Bone marrow (tissue), 2 donors: ENCODE measurements at places on chromosomes 1 and 21.

DNA sequence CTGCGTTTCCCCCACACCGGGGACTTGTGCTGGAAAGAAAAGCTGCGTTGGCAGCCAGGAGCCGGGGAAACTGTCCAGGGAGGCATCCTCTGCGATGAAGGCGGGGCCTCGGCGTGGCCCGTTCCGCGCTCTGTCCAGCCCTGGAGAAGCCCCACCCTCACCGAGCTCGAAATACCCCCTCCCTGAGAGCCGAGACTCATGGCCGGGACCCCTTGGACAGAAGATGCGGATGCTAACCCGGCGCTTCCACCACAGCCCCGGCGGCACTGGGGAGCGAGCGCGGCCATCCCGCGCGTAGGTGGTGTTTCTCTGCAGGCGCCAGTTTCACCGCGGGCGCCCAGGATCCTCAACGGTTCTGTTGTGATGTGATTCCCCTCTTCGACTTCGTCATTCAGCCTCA is 31.6 kb downstream of the PDE9A start:
- DNase-seq, result no peak

DNA sequence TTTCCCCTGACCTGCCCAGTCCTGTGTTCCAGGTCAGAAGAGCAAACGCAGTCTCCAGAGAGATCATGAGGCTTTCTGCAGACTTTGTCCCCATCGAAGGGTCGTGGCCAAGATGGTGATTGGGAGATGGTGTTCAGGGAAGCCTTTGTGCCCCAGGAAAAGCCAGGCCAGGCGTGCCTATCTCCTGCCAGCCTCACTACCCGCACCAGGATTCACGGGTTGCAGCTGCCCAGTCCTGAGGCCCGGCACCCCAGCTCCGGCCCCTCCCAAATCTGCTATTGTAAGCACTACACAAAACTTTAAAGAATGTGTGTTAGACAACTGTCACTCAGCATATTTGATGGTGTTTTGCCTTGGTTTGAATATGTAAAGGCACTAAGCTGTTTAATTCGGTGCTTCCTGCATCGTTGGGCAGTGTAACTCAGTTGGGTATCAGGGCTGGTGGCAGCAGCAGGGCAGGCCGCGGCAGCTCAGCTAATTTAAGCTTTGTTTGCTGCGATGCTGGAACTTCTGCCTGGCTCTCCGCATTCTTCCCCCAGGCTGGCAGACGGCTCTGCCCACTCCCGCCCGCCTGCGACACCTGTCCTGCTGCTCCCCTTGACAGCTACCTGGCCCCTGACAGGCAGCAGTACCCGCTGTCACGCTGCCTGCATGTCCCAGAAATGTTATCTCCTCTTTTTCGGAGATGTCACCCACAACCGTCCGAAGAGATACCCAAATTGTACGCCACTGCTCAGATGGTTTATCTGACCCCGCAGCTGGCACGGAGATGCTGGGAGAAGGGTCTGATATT is 209.0 kb upstream of the VAMP3 start:
- DNase-seq, result no peak

DNA sequence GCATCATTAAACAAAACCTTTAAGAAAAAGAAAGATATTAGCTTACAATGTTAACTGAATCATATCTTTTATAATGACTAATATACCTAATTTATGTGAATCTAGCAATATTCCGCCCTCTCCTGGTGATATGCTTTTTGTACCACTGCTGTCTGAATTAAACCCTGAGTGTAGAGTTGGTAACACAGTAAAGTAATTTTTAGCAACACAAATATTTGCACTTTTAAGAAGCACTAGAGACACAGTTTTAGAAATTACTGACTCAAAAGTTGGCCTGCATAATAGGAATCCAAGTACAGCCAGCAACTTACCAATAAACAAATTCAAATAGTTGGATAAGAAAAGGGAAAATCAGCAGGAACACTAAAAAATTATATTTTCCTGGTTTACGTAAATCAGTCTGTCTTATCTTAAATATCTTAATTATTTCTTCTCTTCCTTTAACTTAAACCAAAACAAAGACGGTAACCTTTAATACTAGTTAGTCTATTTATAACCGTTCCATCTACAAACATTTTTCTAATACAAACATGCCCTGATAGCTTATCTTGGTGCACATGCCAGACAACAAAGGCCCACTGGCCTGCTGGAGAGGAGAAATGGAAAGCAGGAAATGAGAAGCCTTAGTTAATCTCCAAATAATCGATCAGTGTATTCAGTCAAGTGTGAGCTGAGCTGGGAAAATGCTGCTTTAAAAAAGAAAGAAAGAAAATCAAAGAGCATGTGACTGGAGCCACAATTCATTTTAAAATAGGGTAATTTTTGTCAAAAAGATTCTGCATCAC is 246.0 kb downstream of the RERE start:
- DNase-seq, result peak; percentile 18

DNA sequence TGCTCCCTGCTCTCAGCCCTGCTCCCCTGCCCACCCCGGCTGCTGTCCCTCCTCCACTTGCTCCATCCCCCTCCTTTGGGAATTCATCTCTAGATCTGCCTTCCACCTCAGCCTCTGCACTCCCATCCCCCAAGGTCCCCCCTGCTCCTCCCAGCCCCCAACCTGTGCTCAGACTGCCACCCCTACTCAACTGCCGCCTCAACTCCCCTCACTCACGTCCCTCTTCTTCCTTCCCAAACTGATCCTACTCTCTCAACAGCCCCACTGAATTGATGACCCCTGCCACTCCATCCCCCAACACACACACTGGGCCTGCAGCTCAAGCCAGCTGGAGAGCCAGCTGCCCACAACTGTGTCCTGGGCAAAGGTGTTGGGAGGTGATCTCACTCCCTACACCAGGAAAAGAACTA is 15.8 kb upstream of the ETV3L start:
- no peak for DNase-seq

GRCh38 chr21:41703857-41704501 is 62.9 kb downstream of the RIPK4 start:
- no peak for DNase-seq

- peak; percentile 33 for DNase-seq
Measured at GRCh38 chr1:229557913-229558414, 543 bp downstream of the ABCB10 start.

GRCh38 chr21:43716376-43717165 is 2.4 kb upstream of the PDXK start:
- DNase-seq, result no peak

DNA sequence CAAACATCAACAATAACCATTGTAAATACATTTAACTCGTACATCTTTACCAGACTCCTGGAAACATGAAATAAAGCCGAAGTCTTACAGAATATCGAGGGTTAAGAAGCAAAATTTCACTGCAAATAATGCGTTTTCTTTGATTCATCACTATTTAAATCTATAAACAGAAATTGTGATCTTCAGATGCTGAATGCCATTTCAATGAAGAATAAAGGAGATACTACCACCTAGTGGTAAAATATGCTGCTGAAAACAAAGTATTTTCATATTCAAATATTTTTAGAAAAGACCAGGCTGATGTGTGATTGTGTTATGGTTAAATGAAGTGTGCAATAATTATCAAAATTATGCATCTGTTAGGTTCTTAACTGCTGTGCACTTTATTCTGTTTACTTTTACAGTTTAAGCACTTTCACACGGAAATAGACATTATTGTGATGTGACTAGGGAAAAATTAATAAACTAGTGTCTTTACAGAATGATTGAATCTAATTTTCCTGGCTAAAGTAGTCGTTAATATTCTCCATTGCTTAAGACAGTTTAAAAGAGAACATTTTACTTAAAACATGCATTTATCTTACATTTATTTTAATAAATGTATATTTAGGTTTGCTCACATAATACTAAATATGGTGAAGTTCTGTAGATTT is 1093.1 kb downstream of the MRPL39 start:
- DNase-seq, result no peak

GRCh38 chr1:37309574-37309973 is 164.8 kb upstream of the ZC3H12A start:
- DNase-seq, result no peak

GRCh38 chr1:115299266-115299665 is 38.8 kb downstream of the NGF start:
- no peak for DNase-seq

- DNase-seq, result no peak
Measured at GRCh38 chr1:25243907-25244306, 3.3 kb downstream of the RSRP1 start.

GRCh38 chr1:29506678-29507225 is 270.4 kb downstream of the PTPRU start:
- no peak for DNase-seq

GRCh38 chr1:117034791-117035290 is 25.3 kb upstream of the TTF2 start:
- DNase-seq, result no peak

DNA sequence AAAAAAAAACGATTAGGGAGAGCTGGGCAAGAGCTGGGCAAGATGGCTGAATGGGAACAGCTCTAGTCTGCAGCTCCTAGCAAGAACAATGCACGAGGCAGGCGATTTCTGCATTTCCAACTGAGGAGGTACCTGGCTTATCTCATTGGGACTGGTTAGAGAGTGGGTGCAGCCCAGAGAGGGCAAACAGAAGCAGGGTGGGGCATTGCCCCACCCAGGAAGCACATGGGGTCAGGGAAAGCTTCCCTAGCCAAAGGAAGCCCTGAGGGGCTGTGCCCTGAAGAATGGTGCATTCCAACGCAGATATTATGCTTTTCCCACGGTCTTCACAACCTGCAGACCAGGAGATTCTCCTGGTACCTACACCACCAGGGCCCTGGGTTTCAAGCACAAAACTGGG is 251.6 kb downstream of the GPATCH2 start:
- DNase-seq, result no peak

GRCh38 chr1:34332996-34333395 is 156.3 kb downstream of the C1orf94 start:
- no peak for DNase-seq

DNA sequence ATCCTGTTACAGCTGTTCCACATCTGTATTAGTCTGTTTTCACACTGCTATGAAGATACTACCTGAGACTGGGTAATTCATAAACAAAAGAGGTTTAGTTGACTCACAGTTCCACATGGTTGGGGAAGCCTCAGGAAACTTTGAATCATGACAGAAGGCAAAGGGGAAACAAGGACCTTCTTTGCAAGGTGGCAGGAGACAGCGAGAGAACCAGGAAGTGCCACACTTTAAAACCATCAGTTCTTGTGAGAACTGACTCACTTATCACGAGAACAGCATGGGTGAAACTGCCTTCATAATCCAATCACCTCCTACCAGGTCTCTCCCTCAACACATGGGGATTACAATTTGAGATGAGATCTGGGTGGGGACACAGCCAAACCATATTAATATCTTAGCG is 110.3 kb upstream of the TRABD2B start:
- no peak for DNase-seq

- DNase-seq, result no peak
Measured at GRCh38 chr1:155127105-155127966, at the start of gene EFNA1. EFNA1 (plus strand) TSS chr1:155127876; CDS start chr1:155127978, 102 bp downstream.

GRCh38 chr1:220356981-220357850 is 85.0 kb upstream of the RAB3GAP2 start:
- DNase-seq, result no peak

GRCh38 chr1:189821833-189822232 is 655.8 kb downstream of the BRINP3 start:
- no peak for DNase-seq

DNA sequence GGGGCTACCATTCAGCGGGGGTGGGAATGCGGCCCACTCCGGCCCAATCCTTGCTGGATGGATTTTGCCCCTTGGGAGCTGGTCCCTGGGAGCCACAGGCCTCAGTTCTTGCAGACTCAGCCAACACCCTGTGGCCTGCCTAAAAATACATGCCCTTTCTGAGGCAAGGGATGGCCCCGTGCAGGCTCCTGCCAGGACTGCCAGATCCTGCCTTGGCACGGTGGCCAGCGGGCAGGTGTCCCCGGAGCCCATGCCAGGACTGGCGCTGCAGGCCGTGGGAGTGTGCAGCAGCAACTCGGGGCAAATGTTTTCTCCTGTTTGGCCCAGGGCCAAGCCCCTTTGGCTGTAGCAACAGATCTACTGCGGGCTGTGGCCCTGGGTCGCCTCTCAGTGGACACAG is 1.6 kb upstream of the PANK4 start:
- no peak for DNase-seq

DNA sequence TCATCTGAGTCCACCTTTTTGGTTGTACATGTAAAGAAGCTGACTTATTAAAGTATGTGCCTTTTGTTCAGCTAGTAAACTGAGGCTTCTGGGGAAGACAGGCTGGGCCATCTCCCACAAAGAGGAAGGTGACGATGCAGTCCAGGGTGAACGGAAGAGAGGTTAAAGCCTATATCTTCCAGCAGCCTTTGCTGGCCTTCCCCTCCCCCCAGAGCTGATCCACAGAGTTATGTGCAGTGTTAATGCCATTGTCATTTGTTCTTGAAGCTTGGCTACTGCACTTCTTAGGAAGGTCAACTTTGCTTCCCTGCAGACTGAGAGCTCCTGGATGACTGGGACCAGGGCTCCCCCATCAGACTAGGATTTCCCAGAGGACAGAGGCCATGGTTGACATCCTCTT is 2.2 kb downstream of the SLC30A2 start:
- no peak for DNase-seq

GRCh38 chr1:194081444-194081843 is 895.0 kb upstream of the B3GALT2 start:
- no peak for DNase-seq

DNA sequence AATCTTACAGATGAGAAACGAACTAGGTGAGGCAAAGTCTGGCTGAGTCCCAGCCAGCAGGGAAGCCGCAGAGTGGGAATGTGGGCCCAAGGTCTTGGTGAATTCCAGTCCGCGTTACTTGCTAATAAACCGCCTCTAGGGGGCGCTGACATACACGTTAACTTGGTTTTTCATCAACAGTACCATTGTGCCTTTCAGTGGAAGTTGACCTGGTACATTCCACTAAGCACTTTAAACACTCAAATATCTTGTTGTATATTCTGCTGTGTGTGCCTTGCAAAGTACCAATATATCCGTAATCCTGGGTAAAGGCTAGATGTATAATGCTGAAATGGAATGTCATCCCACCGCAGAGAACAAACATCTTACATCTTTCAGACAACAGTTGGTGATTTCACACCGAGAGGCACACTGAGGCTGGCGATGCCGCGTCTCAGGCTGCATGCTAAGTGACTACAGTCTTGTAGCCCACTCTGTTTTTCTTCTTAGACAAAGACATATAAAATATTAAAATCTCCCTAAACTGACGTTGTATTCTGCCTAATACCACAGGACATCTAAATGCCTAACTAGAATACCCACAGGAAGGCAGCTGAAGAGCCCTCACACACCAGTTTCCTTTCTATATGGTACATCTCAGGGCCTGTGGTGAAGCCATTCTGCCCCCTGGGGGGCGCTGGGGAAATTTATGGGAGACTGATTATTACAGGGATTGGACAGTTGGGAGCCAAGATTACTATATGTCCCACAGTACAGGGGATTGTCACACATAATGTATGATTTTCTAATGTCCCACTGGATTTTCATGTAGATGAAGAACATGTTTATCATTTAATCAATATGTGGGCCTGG is 49.2 kb upstream of the C1orf198 start:
- DNase-seq, result no peak
